MM.1S (cell line): ENCODE measurements at places on chromosomes 5 and 9.
A peak's percentile ranks its signal among the peaks of the same experiment; 100 is the strongest.

DNA sequence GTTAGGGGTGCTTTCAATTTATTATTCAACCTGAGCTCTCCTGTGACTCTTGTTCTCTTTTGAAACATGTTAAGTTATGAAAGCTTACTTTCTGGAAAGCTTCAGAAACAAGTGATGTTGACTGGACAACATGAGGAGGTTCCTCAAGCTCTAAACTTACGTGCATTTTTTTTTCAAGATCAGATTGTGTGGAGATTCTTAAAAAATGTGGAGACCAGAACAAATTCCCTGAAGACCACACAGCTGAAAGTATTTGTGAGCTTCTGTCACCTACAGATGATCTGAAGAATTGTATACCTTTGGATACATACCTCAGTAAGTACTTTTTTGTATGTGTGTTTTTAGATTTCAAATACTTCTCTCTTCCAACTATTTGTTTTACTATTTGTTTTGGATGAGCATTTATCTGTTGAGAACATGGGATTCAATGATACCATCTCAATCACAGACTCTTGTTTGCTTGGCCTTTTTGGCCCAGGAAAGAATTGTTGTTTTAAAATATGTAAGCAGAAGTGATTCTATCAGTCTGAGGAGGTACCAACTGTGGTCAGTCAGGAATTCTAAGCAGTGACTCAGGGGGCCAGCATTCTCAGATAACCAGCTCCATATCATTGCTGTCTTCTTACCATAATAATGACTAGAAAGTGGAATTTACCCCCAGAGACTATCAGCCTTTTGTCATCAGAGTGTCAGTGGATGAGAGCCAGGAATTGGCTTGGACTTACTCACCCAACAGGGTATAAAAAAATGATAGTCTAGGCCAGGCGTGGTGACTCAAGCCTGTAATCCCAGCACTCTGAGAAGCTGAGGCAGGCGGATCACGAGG, 34.4 kb upstream of the GLIPR2 start:
- DNase-seq = no peak

- DNase-seq = no peak
Observed at GRCh38 chr9:124262649-124262972, 4.9 kb downstream of the NEK6 start.

GRCh38 chr5:25027061-25027460, 382.3 kb upstream of the CDH10 start:
- no peak for DNase-seq

DNA sequence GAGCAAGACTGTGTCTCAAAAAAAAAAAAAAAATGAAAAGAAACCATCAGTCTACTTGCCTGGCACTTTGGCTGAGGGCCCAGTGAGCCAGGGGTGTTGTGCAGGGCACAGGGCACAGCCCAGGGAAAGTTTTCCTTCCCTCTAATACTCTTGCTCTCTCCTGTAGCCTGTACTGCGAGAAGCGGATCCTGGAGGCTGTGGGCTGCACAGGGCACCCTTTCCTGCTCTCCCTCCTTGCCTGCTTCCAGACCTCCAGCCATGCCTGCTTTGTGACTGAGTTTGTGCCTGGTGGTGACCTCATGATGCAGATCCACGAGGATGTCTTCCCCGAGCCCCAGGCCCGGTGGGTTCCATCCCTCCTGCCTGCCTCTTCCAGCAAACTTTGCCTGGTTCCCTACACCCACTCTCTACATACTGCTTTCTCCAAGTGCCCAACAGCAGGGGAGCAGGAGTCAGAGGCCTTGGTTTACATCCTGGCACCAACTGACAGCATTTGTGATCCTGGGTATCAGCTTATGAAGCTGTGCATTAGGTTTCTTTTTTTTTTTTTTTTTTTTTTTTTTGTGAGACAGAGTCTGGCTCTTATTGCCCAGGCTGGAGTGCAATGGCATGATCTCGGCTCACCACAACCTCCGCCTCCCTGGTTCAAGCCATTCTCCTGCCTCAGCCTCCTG, 7.2 kb downstream of the ZDHHC12 start:
- DNase-seq = no peak

DNA sequence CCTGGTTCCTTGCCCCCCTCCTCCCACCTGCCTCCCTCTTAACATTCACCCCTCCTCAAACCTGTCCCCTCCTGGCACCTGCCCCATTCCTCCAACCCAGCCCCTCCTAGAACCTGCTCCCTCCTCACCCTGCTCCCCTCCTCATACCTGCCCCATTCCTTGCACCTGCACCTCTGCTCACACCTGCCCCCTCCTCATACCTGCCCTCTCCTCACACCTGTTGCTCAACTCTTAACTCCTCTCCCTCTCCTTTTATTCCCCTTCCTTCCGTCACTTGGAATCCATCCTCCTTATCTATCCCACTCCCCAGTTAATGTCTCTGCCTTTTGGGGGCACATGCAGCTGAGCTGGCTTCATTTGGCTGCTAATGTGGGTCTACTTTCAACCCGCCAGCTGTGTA, 712.1 kb downstream of the MTRR start:
- DNase-seq = no peak

GRCh38 chr9:14437354-14438231, 123.7 kb upstream of the NFIB start:
- DNase-seq = no peak

DNA sequence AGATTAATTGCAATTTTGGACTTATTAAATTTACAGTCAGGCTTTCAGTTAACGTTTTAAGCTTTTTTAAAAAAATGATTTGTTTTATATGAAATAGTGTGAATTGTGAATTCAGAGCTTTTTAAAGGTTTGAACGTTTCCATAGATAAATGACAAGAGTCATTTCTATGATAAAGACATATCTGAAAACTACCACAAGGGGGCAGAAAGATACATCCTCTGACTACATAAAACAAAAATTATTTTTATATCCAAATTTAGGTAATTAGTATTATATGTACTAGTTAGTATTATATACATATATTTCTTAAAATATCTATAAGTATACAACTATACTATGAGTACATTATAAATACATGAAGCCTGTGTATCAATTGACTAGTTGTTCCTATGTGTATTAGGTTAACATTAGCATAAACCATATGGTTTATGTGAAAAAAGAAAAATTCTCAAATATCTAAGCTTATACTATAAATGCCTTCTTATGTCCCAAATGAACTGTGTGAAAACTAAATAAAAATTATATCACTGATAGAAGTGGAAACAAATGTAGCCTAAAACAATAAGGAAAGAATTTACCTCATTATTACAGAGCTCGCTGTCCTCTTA, 155.2 kb downstream of the MEF2C start:
- peak; percentile 48 for DNase-seq

GRCh38 chr5:73851471-73852181, 225.6 kb downstream of the ARHGEF28 start:
- DNase-seq = no peak

DNA sequence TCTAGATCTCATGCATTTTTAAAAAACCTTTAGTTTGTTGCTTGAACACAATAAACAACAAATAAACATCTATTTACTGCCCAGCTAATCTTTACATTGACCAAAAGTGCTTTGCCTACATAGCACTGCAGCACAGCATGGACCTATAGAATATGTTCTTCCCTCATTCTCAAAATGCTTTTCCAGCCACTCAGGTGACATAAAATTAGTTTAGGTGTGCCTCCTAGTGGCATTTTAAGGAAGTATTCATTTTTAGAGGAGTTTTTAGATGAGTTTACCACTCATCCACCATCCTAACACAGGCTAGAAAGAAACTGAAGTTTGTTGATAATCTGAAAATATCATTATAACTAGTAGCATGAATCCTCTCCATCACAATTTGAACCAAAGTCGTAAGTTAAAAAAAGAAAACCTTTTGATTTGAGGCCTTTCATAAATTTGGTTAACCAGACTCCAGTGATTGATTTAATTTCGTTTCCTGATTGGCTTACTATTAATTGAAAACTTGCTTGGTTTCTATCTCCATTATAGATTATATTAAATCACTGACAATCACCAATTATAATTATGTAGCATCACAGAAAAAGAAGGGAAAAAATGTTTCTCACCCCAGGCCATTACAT, 12.6 kb downstream of the PLGRKT start:
- peak; percentile 62 for DNase-seq

DNA sequence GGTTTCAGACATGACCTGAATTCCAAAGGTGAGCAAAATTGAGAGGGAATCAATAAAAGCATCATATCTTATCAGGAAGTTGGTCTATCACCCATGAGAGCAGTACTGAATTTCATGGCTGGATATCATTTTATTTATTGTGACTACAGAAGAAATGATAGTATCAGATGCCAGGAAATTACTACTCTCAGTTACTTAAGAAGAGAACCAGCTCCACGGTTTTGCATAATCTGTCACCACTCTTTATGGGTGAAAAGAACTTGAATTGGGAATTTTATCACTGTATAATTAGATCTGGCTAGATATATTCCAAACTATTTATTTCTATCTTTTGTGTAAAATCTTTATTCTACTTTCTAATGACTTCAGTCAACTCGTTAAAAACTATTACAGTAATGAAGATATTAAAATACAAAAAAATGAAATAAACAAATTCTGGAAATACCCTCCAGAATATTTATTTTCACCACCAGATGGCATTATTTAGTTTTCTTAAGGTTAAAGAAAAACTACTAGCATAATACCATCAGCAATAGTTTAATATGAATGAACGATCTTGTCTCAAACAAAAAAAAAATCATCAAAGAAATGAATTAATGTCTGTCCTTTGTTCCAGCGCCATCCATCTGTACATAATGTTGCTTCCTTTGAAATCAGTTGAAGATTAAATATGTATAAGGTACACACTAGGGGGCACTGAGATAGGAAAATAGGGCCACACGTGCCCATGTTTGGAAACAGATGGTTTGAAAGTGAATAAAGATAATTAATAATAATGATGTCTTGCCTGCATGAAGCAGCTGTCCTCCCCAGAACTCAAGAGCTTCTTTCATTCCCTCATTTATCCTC, 84.7 kb upstream of the SLCO6A1 start:
- DNase-seq = peak; percentile 42
